Stimulated activated CD4-positive, alpha-beta T cell treated with anti-CD3 and anti-CD28 coated beads, Interleukin-15, amount 100 ng/mL, for 48 hours (primary cell): ENCODE measurements at places on chromosomes 16 and 17.

GRCh38 chr17:32693194-32693897 lies 183.6 kb downstream of the MYO1D start:
- DNase-seq, result no peak

DNA sequence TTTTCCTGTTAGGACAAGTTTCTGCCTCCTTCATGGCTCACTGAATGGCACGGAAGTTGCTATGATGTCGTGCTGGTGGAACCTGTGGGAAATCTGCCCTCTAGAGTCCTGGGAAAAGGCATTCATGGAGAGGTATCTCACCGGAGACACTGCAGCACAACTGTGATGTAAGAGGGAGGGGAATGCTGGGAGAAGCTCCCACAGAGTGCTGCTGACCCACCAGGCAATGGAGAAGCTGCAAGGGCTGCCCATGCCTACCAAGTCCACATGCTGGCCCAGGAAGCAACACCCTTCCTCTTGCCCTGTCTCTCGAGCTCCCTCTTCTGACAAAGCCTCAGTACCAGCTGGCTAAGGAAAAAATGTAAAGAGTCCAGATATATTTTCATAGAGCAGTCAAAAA lies 45.2 kb upstream of the SLC5A11 start:
- DNase-seq, result no peak

DNA sequence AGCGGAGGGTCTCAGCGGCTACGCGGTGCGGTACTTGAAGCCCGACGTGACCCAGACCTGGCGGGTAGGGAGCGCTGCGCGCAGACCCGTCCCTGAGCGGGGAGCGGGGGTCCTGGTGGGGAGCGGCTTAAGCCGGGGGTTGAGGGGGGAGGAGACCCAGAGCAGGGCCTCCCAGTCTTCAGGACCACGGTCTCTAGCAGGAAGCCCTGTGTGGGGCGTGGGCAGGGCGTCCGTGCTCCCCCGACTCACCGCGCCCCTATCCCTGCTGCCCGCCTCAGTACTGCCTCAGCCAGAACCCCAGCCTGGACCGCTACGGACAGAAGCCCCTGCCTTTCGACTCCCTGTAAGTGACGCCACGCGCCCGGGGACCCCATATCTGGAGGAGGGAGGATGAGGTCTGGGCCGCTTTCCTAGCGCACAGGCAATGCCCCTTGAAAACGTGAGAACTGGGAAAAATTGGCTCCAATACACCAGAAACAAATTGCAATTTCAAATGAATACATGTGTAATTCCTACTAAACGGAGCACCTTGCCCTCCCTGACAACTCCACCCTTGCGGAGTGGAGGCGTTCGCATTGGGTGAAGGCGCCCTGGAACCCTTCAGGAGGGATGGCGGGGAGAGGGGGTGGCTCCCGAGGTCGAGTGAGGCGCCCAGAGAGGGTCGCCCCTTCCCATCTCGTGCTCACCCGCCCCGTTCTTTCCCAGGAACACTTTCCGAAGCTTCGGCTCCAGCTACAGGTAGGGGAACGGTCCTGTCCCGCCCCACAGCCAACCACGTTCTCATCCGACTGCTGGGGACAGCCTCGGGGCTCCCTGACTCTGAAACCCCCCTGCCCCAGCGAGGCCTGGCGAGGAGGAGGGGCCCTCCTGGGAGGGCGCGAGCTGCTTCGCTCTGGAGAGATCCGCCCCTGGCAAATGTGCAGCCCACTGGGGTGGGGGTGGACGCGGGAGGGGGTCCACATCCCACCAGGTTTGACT lies 14.6 kb upstream of the CNGB1 start:
- DNase-seq, result no peak

DNA sequence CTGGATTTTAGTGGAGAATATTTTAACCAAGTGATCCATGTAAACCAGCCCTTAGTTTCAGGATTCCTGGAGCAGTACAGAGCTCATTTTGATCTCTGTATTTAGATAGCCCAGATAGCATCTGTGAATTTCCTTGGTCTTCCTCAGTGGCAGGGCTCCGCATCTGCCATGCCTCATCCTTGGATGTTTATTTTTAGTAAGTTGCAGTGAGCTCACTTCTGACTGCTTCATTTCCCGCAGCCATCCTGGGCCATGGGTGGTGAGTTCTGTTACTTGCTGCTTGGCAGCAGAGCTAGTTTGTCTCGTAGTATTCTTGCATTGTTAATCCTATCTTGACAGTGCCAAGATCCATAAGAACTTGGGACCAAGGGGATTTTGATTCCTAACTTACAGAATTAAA lies 33.7 kb downstream of the IST1 start:
- DNase-seq, result no peak

- no peak for DNase-seq
Observed at GRCh38 chr17:36894925-36895324, 42.4 kb upstream of the LHX1 start.
